ENCODE measurements at places on chromosomes 2 and 18. TPM values are rescaled to one million over a fixed set of nuclear protein-coding genes. Genes with fewer than 3 reads are reported as not detected.

GRCh38 chr2:168237741-168238140 lies 9.7 kb downstream of the STK39 start:
- H3K4me1 ChIP-seq = peaks cover 16% of the 10 kb centered on the region
- H3K27ac ChIP-seq = no peak overlapping the region
- no peak overlapping the region for H3K4me3 ChIP-seq
- no peaks in the 10 kb centered on the region for H3K27me3 ChIP-seq
- no peaks in the 10 kb centered on the region for H3K36me3 ChIP-seq

GRCh38 chr18:46723856-46724415 lies 32.9 kb downstream of the ST8SIA5 start:
- no peak for DNase-seq
- H3K4me3 ChIP-seq = no peak overlapping the region
- no peak overlapping the region for H3K27ac ChIP-seq
- H3K4me1 ChIP-seq = peaks cover 9% of the 10 kb centered on the region
- no peaks in the 10 kb centered on the region for H3K27me3 ChIP-seq

DNA sequence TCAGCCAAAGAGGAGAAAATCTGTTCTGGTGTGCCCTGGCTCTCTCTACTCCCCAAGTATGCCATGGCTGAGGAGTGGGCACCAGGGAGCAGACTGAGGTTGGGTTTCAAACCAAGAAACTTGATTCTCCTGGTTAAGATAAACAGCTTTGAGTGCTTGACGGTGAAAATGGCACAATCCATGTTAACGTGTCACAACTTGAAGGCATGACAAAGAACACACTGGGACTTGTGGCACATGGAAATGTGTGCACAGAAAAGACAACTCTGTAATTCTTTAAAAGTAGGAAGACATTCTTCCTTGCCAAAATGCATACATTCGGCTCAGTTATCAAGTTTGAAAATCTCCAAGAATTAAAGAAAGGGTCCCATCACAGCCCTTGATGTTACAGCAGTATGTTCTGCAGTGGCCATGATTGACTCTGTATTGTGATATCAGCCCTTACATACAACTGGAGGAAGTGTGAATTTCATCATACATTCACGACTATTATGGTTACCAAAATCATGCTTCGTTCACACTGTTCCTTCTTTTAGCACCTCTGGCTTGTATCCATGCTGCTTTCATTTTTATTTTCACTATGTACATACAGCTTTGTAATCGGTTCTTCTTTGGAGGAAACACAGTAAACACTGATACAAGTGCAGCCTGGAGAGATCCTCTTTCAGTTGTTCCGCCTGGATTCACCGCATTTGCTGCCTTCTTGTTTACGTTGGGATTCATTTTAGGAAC lies 15.6 kb upstream of the ACTG2 start:
- no peaks in the 10 kb centered on the region for H3K4me1 ChIP-seq
- no peak for DNase-seq
- H3K36me3 ChIP-seq = no peaks in the 10 kb centered on the region
- no peak overlapping the region for H3K27ac ChIP-seq
- no peaks in the 10 kb centered on the region for H3K27me3 ChIP-seq
- H3K4me3 ChIP-seq = no peak overlapping the region

- no peaks in the 10 kb centered on the region for H3K27me3 ChIP-seq
- H3K36me3 ChIP-seq = no peaks in the 10 kb centered on the region
- DNase-seq = no peak
- no peak overlapping the region for H3K27ac ChIP-seq
- no peaks in the 10 kb centered on the region for H3K4me1 ChIP-seq
- no peak overlapping the region for H3K4me3 ChIP-seq
Measured at GRCh38 chr2:75222527-75222926, 23.2 kb upstream of the TACR1 start.

AQP12B gene
- total RNA-seq = not detected

GRCh38 chr2:206937555-206937954 lies 1.8 kb upstream of the CPO start:
- H3K4me3 ChIP-seq = no peak overlapping the region
- no peak overlapping the region for H3K27ac ChIP-seq
- H3K36me3 ChIP-seq = no peaks in the 10 kb centered on the region
- H3K4me1 ChIP-seq = no peaks in the 10 kb centered on the region

- no peaks in the 10 kb centered on the region for H3K36me3 ChIP-seq
- H3K4me3 ChIP-seq = no peak overlapping the region
- no peak for DNase-seq
- peaks cover 24% of the 10 kb centered on the region for H3K4me1 ChIP-seq
- H3K27ac ChIP-seq = no peak overlapping the region
- no peaks in the 10 kb centered on the region for H3K27me3 ChIP-seq
Measured at GRCh38 chr2:31962757-31963361, 47.9 kb downstream of the MEMO1 start.

VWA3B gene
- total RNA-seq = 134 TPM

Data from stomach (tissue), 19 donors.